ENCODE measurements at places on chromosomes 6 and 20. TPM values are rescaled to one million over a fixed set of nuclear protein-coding genes. Genes with fewer than 3 reads are reported as not detected.

- no peak for DNase-seq
Measured at GRCh38 chr6:21898107-21898796, 304.7 kb downstream of the SOX4 start.

DNA sequence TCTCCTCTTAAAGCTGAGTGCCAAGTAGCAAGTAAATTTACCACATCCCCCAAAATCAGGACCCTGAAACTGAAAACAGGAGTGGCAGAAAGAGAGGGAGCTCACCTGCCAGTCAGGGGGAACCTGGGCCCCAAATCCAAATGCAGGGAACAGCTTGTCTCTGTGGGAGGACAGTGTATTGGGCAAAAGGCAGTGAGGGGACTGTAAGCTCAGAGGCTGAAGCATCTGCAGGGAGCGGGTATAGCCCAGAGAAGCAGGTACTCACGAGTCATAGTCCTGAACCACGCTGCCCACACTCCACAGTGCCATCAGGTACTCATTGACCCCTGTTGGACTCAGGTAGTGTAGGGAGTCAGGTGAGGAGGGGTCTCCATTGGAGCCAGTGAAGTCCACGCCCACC lies 15.0 kb downstream of the SPAG4 start:
- no peak for DNase-seq

The CTAGE9 gene
- 6.3 TPM for total RNA-seq

The TBXT gene
- total RNA-seq, result not detected

The GHRH gene
- total RNA-seq, result not detected

The TFEB gene
- 3.1 TPM for total RNA-seq

The GTPBP2 gene
- total RNA-seq, result 19.3 TPM

DNA sequence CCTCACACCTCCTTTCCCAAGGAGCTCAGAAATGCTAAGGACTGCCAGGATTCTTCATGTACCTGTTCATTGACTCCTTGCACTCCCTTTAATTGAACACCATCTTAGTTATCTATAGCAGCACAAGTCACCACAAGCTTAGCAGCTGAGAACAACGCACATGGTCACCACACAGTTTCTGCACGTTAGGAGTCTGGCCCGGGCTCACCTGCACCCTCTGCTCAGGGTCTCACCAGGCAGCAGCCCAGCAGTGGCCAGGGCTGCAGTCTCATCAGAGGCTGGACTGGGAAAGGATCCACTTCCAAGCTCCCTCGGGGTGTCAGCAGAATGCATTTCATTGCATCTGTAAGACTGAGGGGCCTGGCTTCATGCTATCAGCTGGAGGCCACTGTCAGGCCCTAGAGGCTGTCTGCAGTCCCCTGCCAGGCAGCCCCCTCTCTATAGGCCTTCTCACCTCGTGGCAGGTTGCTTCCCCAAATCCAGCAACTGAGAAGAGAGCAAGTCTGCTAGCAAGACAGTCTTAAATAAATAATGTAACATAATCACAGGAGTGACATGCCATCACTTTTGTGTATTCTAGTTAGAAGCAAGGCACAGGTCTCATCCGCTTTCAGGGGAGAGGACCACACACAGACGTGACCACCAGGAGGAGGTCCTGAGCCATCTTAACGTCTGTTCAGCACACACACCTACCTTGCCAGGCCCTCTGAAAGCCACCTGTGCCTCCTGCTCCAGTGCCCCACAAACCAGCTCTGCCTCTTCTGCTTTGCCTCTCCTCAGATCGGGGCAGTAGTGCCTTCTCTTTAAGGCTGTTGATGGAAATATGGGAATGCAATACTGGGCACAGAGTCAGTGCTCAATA lies 165.2 kb upstream of the CST7 start:
- no peak for DNase-seq

- DNase-seq, result peak; percentile 10
Measured at GRCh38 chr6:159760602-159761057, 1.2 kb upstream of the ACAT2 start.

The CPXM1 gene
- total RNA-seq, result 18.1 TPM

GRCh38 chr20:44523746-44524145 lies 1.9 kb upstream of the SERINC3 start:
- DNase-seq, result no peak

- DNase-seq, result no peak
Measured at GRCh38 chr20:33964441-33964840, 29.3 kb upstream of the RALY start.

- no peak for DNase-seq
Measured at GRCh38 chr6:7812623-7813022, 86.7 kb downstream of the BMP6 start.

The TFAP2C gene
- total RNA-seq, result 6.7 TPM

The C6orf118 gene
- total RNA-seq, result 1.9 TPM

The MED23 gene
- total RNA-seq, result 72.9 TPM

- DNase-seq, result no peak
Measured at GRCh38 chr6:121759370-121759769, 323.9 kb downstream of the GJA1 start.

DNA sequence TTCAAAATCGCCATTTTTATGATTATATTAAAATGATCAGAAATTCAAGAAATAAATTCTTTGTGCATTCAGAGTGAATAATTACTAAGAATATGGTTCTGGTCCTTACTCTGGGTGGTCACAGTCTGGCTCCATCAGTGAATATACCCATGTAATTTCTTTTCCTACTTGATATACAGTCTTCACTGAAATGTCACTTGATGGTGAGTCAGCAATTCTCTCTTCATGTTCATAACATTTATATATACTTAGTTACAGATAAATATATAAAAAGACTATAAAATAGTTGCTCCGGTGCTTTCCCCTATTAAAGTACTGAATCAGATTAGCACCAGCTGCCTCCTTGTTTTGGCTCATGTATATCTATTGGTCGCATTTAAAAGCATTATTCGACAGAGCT lies 56.4 kb upstream of the MTRF1L start:
- no peak for DNase-seq

The CST1 gene
- total RNA-seq, result not detected

The ENPP4 gene
- 5.1 TPM for total RNA-seq

The FOXC1 gene
- 6.0 TPM for total RNA-seq

- no peak for DNase-seq
Measured at GRCh38 chr6:139698526-139699176, 324.2 kb upstream of the CITED2 start.

The LY6G5B gene
- total RNA-seq, result 1.2 TPM
